Left ventricle myocardium superior (tissue), 1 donor: ENCODE measurements at places on chromosomes 3 and 15. TPM values are rescaled to one million over a fixed set of nuclear protein-coding genes. Genes with fewer than 3 reads are reported as not detected.

Gene HOMER2
- 59.4 TPM for total RNA-seq

Gene ARNT2
- 4.1 TPM for total RNA-seq

Gene ARGFX
- total RNA-seq, result not detected

Gene CSTA
- total RNA-seq, result 1.5 TPM

Gene CCR9
- total RNA-seq, result not detected

Gene TP63
- total RNA-seq, result 0.20 TPM

Gene ZBBX
- total RNA-seq, result not detected

Gene PRICKLE2
- total RNA-seq, result 4.1 TPM

Gene SI
- total RNA-seq, result not detected

Gene POLR2H
- 26.0 TPM for total RNA-seq

Gene AKAP13
- total RNA-seq, result 284 TPM

Gene ALDH1A3
- 6.8 TPM for total RNA-seq

GRCh38 chr15:79364571-79365240 lies 53.8 kb downstream of the TMED3 start:
- no peak for DNase-seq

DNA sequence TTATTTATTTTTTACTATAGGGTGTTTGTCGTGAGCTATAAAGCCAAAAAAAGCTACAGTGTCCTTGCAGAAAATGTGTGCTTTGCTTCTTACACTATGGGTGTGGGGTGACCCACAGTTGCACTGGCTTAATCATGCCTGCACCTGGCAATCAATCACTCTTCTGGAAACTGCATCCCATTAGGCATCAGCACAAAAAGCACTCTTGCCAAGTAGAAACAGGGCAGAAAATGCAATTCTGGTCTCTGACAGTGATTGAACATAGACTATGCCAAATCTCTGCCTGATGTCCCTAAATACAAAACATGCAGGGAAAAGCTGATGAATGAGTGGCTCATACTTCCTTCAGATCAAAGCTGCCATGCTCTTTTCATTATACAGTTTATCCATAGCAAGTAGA lies 30.4 kb upstream of the PLAAT1 start:
- DNase-seq, result no peak

- DNase-seq, result peak; percentile 46
These were observed 84.6 kb upstream of the COL6A5 start for GRCh38 chr3:130260918-130261317.

- no peak for DNase-seq
These were observed 11.7 kb upstream of the HHATL start for GRCh38 chr3:42714171-42714852.

GRCh38 chr3:184378651-184379357 lies 797 bp upstream of the THPO start:
- DNase-seq, result no peak

- DNase-seq, result no peak
These were observed 38.8 kb downstream of the CRTAP start for GRCh38 chr3:33152363-33153360.

DNA sequence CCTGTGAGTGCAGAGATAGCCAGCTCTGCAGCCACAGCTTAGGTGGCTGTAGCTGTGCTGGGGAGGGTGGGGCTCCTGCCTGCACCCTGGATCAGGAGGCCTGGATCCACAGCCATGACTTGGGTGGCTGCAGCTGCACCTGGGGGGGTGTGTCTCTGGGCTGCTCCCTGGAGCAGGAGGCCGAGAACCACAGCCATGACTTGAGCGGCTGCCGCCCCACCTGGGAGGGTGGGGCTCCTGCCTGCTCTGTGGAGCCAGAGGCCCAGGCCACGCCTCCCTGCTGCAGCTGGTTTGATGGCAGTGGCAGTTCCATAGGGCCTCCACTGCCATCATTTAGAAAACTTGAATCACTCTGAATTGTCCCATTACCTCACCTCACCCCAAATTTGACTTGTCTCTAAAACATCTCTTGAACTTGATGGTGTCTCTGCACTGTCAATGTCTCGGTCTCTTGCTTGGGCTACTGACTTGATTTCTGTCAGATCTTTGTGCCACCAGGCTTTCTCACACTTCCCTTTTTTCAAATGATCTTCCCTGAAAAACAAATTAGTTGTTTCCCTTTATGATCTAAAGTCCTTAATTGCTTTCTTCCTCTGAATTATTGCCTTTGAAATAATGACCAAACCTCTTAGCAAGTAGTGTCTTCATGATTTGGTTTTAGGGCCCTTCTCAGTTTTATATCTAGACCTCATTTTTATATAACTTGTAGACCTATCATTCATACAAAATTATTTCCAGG lies 313.2 kb upstream of the MME start:
- DNase-seq, result no peak

DNA sequence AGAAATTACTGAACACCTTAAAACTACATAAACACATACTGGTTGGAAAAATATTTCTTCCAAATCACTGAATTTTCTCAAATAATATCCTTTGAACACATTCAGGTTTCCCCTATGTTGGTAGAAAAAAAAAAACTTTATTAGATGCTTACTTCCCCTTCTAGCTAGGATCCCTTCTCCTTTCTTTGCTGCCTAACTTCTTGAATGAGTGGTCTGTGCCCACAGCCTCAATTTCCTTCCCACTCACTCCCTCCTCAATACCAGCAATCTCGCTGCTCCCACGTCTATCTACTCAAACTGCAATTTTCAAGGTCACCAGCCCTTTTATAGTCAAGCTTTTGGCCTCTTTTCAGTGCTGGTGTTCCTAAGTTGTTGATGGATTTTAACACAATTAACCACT lies 8.3 kb downstream of the CD200R1 start:
- no peak for DNase-seq

DNA sequence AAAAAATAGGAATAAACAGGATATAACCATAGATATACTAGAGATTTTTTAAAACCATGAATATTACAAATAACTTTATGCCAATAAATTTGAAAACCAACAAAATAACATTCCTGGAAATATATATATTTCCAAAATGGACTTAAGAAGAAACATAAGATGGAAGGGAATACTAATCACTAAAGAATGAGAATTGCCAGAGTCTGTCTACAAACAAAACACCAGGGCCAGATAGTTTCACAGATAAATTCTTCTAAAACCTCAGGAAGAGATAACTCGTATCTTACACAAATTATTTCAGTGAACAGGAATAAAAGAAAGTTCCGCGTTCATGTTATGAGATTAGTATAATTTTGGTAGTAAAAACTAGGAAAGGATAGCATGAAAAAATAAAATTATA lies 107.3 kb downstream of the HERC1 start:
- DNase-seq, result no peak

GRCh38 chr15:75153565-75154276 lies 48.0 kb upstream of the C15orf39 start:
- DNase-seq, result no peak

DNA sequence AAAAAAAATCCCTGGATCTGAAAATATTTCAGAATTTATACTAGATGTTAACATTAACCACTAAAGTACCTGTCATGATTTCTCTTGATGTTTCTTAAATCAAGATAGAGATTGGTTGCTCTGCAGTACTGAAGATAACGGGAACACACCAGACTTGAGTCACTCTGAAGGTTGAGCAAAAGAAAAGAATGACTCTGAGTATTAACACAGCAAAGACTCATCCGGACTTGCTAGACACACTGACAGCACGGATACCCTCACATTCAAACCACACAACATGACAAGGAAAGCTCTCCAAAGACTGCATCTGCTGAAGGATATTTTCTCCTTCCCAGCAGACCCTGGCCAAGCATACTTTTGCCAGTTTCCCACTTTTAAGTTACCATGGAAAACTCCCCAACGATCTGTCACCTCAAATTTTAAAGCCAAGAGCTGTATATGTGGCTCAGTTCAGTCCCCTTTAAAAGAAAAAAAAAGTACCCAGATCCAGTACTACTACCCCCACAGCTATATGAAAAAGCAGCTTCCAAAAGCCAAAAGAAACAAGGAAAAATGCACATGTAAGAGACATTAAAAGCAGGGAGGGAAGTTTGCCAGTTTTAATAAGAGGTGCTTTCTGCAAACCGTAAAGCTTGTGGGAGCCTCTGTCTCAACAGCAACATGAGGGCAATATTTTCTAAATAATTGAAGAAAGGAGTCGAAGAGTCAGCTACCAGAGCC lies 8.3 kb downstream of the EOGT start:
- DNase-seq, result no peak

- DNase-seq, result no peak
These were observed 2.3 kb downstream of the ACTC1 start for GRCh38 chr15:34793071-34793470.

- no peak for DNase-seq
These were observed 70.5 kb upstream of the ALDH1A3 start for GRCh38 chr15:100809151-100809550.

GRCh38 chr15:73950479-73950830 lies 24.2 kb downstream of the LOXL1 start:
- DNase-seq, result no peak

DNA sequence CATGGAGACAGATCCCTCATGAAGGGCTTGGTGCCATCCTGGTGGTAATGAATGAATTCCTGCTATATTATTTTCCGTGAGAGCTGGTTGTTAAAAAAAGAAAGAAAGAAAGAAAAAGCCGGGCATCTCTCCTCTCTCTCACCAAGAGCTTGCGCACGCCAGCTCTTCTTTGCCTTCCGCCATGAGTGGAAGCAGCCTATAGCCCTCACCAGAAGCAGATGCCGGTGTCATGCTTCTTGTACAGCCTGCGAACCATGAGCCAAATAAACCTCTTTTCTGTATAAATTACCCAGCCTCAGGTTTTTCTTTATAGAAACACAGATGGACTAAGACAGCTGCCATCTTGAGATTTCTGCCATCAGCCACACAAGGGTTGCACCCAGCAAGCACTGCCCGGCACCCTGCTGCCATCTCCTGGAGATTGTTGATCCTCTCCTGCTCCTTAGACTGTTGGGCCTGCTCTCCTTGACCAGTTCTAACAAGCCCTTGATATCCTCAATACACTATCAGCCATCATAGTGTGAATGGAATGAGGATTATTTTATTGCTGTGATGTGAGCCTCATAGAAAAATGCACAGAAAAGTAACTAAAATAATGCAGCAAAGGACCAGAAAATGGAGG lies 3.5 kb upstream of the AHSG start:
- no peak for DNase-seq

DNA sequence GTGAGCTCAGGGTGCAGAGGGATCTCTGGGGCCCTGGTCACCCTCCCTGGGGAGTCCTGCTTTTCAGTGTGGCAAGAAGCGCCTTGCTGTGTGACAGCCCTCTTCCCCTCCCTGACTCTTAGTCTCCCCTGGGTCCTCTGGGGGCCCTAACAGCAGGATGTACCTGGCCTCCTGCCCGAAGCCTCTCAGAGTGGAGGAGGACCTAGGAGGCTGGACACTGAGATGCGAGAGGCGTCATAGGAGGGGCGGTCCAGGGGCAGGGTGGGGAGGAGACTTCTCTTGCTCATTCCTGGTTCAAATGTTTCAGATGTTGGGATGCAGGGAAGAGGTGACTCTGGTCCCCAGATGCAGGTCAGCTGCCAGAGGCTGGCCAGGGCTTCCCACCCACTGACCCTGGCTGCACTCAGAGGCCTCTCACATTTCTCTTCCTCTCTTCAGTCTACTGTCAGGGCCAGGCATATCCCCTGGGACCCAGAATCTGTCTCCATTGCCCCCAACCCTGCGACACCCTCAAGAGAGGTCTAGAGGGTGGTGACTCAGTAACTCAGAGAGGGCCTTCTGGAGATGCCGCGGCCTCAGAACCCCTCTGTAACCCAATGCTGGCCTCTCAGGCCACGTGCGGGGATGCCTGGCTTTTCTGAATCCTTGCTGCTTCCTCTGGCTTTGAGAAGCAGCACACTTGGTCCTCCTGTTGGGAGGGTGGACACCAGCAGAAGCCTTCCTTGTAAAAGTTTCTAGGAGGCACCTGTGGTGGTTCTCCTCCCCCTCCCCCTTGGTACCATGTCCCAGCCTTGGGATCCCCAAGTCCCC lies 25.9 kb downstream of the SNX33 start:
- DNase-seq, result peak; percentile 89

- peak; percentile 44 for DNase-seq
These were observed 557 bp downstream of the TFG start for GRCh38 chr3:100709842-100710260.

GRCh38 chr3:48693826-48694225 lies 8.1 kb upstream of the NCKIPSD start:
- DNase-seq, result no peak

- no peak for DNase-seq
These were observed 246.2 kb downstream of the FAM43A start for GRCh38 chr3:194931865-194932264.

DNA sequence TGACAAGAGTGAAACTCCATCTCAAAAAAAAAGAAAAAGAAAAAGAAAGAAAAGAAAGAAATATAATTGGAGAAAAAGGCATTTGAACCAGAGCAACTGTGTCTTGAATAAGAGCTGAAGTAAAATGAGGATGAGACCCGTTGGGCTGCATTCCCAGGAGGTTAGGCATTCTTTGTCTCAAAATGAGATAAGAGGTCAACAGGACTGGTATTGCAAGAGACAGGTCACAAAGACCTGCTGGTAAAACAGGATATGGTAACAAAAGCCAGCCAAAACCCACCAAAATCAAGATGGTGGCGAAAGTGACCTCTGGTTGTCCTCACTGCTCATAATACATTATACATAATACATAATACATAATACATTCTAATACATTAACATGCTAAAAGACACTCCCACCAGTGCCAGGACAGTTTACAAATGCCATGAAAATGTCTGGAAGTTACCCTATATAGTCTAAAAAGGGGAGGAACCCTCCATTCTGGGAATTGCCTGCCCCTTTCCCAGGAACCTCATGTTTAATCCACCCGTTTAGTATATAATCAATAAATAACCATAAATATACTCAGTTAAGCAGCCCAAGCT lies 8.6 kb upstream of the TIPIN start:
- DNase-seq, result no peak

- DNase-seq, result peak; percentile 56
These were observed 16.5 kb upstream of the HEG1 start for GRCh38 chr3:125072301-125072700.

- DNase-seq, result no peak
These were observed 23.9 kb upstream of the TRA2B start for GRCh38 chr3:185961675-185962232.

GRCh38 chr15:48394970-48395369 lies 63.7 kb downstream of the DUT start:
- no peak for DNase-seq

DNA sequence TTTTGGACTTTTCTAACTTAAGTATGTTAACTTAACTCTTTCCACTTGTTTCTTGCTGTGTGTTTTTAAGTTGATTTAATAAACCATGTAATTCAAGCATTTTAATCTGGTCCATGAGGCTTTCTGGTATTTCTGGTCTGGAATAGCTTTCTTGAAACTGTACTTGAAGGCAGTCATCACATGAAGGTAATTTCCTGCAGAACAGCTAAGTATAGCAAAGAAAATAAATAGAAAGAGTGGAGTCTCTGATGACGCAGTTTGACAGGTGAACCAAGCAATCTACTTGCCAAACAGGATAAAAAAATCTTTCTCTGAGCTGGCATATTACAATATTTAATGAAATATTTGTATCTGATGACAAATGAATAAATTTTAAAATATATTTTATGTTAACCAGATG lies 74.9 kb downstream of the BTLA start:
- no peak for DNase-seq

- DNase-seq, result no peak
These were observed 81.4 kb upstream of the CHD2 start for GRCh38 chr15:92818651-92819277.
